Stimulated activated CD4-positive, alpha-beta T cell treated with anti-CD3 and anti-CD28 coated beads, Interleukin-15, amount 100 ng/mL, for 1 hour (primary cell): ENCODE measurements at places on chromosomes 4 and X.
A peak's percentile ranks its signal among the peaks of the same experiment; 100 is the strongest.

GRCh38 chrX:41689711-41690110, 938 bp downstream of the GPR34 start:
- DNase-seq = no peak

DNA sequence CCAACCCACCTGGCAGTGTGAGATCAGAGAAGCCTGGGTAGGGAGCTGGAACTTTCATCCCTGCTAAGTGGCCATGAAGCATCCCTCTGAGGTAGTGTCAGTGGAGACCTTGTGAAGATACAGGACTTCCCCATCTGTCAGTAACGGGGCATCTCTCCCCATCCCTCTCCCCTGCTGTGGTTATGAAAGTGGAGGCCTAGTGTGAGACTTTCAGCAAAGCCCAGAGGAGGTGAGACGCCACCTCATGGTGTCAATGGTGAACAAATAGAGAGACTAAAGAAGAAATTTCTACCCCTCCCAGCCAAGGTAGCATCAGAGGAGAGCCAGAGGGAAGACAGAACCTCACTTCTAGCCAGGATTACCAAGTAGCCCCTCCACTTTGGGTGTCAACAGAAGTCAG, 150.2 kb downstream of the VEGFC start:
- DNase-seq = no peak

DNA sequence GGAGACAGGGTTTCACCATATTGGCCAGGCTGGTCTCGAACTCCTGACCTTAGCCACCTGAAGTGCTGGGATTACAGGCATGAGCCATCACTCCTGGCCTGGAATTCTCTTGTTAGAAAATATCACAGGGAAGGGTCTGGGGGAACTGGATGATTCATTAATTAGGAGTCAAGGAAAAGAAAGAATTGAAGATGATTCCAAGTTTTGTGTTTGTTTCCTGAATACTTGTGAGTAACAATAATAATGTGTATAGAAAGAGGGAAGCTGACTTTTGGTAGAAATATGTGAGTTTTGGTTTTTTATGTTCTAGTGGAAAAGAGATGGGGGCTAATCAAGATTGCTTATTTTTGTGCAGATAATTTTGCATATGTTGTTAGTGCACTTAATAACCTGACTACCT, 77.3 kb upstream of the CLNK start:
- no peak for DNase-seq

GRCh38 chr4:2141022-2141761, 82.1 kb downstream of the NAT8L start:
- no peak for DNase-seq

GRCh38 chr4:52914051-52914605, 52.0 kb downstream of the RASL11B start:
- DNase-seq = no peak

- DNase-seq = no peak
Measured at GRCh38 chrX:133726211-133726630, 259.2 kb downstream of the GPC3 start.

DNA sequence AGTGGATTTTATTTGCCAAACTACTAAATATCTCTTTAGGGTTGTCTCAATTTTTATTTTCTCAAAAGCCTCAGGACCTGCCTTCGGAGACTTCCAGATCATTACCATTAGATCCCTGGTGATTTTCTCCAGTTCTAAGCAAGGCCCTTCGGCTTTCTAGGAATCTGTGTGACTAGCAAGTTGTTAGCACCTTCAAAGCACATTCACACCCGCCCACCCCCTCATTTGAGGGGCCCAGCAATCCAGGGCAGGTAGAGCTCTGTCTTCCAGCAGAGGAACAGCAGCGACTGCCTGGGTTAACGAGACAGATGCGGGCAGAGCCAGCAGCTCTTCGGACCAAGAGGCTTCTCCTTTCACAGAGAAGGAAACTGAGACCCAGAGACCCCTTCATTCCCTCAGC, 2.0 kb downstream of the WDR1 start:
- no peak for DNase-seq

GRCh38 chr4:159075531-159075932, 27.3 kb upstream of the RAPGEF2 start:
- DNase-seq = no peak

DNA sequence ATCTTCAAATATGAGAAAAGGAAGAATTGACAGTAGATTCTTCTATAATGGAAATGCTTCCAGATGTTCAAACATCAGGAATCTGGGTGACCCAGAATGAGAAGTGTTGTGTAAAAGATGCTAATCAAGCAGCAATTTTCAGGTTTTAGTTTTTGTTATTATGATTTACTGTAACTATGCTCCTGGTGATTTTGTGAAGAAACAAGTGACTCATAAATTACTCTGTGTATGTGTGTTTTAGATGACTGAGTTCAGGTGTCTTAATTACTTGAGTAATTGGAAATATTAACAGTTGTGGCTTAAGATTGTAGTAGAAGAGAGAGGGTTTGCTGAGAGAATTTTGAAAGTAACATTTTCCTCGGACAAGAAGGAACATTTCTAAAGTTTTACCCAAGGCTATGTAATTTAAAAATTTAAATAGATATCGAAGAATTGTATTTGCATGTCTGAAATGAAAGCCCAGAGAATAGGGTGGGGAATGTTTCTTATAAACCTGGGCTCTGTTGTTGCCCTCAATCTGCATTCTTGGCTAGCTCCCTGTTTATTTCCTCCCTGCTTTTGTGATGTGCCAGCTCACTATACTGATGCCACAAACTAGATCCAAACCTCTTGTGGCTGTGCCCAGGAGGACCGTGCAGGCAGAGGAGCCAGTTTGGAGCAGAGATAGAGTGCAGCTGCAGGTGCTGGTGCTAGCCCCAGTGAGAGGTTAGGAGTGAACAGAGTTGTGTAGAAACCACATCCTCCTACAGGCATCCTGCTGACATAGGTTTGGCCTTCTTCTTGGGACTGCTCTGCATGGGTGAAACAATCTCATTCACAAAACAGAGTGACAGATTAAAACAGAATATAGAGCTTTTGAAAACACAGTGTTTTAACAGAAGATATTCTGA, 25.4 kb upstream of the TNIP3 start:
- DNase-seq = peak; percentile 11

GRCh38 chr4:879729-880077, 52.4 kb downstream of the GAK start:
- no peak for DNase-seq

GRCh38 chrX:48676893-48677270, 6.7 kb upstream of the WAS start:
- no peak for DNase-seq

- DNase-seq = no peak
Measured at GRCh38 chr4:85910985-85911384, 436.0 kb downstream of the ARHGAP24 start.

- no peak for DNase-seq
Measured at GRCh38 chr4:145380123-145380522, 101.5 kb upstream of the SMAD1 start.

DNA sequence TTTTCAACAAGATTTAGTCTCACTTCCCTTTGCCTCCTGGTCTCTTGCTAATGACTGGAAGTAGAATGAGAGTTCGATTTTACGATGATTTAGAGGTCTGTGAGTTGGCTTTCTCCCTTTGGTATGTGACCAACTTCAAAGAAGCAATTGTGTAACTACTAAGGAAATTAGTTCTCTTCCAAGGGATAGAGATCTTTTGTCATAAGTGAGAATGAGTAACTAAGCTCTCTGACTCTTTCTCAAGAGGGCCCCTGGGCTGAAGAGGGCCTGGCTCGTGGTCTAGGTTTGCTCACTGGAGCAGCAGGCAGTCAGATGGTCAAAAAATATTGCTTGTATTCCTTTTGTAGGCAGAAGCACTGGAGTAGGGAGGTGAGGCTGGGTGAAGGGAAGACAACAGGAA, 176.3 kb downstream of the ENOX2 start:
- no peak for DNase-seq

DNA sequence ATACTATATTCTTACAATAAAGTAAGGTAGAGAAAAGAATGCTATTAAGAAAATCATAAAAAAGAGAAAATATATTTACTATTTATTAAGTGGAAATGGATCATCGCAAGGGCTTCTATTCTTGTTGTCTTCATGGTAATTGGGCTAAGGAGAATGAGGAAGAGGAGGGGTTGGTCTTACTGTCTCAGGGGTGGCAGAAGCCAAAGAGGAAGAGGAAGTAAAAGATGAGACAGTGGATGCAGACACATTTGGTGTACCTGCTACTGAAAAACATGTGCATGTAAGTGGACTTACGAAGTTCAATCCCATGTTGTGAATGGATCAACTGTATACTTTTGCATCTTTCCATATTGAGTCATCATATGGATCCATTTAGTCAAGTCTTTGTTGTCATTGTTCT, 1502.1 kb upstream of the ADGRL3 start:
- DNase-seq = no peak

GRCh38 chrX:128396601-128397000, 344.4 kb upstream of the ACTRT1 start:
- DNase-seq = no peak

- no peak for DNase-seq
Measured at GRCh38 chrX:111504941-111505340, 6.5 kb upstream of the SERTM2 start.

- DNase-seq = no peak
Measured at GRCh38 chr4:170697845-170698244, 608.1 kb upstream of the AADAT start.

DNA sequence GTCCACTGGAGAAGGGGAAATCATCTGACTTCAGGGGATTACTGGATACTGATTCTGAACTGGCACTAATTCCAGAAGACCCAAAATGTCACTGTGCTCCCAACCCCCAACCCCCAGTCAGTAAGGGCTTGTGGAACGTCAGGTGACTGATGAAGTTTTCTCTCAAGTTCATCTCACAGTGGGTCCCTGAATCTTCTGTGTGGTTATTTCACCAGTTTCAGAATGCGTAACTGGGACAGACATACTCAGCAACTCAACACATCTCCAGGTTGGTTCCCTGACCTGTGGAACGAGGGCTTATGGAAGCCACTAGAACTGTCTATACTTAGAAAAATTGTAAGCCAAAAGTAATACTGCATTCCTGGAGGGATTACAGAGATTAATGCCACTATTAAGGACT, 45.3 kb downstream of the DDX60L start:
- no peak for DNase-seq

DNA sequence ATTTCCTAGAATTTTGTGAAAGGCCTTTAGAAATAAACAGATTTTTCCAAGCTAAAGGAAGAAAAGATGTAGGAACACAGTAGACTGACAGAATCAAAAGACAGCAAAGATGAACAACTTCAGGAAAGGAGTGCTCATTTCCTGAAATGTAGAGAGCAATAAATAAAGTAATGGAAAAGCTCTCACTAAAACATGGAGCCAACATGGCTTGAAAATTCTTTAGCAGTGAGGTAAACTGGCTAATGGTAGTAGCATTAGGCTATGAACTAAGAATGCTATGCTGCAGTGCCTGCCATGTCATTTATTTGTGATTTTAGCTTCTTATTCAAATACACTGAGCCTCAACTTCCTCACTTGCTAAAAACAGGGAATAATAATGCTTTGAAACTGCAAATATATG, 108.7 kb downstream of the IQCM start:
- no peak for DNase-seq

DNA sequence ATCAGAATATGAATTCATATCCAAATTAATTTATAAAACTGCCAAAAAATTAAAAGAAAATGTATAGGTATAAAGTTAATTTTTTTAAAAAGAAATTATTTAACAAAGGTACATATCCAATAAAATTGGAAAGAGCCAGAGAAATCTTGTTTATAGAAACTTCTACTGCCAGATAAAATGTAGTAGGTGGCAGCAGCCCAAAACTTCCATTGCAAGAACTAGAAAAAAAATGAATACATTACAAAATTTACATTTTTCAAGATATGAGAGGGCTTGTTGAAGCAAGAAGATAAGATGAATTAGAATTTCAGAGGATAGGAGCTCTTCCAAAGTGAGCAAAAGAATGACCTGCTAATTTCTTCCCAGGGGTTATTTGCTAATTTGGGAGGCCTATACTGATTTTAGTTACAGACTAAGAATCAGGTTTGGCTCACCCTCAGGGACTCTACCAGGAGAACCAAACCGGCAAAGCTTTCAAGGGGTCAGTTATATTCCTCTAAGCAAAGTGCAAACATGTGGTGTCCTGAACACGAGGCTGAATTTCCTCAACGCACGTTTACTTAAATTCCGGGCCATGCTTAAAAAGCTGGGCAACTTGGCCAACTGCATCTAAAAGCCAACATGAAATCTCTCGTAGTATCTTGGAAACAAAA, 17.5 kb downstream of the ANKRD50 start:
- no peak for DNase-seq

GRCh38 chrX:115972717-115973116, 197.8 kb upstream of the AGTR2 start:
- DNase-seq = no peak

DNA sequence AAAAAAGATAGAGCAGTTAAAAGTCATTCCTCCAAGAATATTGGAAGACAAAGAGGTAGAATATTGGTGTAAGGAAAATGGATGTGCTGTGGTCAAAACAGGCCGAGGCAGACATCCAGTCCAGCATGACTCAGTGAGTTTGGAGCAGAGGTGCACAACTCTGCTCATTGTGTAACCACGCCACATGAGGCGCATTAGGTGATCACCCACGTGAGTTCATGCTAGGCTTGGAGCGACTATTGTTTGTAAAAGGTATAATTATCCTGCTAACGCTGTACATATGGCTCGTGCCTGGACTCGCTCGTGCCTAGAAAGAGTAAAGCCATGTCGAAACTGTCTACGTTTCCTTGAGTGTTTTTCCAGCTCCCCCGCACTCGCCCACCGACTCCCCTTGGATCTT, 23.9 kb downstream of the C4orf54 start:
- no peak for DNase-seq

GRCh38 chr4:153075836-153076518, 128.3 kb upstream of the TRIM2 start:
- DNase-seq = no peak
